ENCODE measurements at places on chromosomes 5 and 9.

GRCh38 chr5:129905473-129906176, 1.4 kb downstream of the CHSY3 start:
- peak; percentile 5 for DNase-seq

- peak; percentile 69 for DNase-seq
Observed at GRCh38 chr9:806285-807156, 35.0 kb upstream of the DMRT1 start.

DNA sequence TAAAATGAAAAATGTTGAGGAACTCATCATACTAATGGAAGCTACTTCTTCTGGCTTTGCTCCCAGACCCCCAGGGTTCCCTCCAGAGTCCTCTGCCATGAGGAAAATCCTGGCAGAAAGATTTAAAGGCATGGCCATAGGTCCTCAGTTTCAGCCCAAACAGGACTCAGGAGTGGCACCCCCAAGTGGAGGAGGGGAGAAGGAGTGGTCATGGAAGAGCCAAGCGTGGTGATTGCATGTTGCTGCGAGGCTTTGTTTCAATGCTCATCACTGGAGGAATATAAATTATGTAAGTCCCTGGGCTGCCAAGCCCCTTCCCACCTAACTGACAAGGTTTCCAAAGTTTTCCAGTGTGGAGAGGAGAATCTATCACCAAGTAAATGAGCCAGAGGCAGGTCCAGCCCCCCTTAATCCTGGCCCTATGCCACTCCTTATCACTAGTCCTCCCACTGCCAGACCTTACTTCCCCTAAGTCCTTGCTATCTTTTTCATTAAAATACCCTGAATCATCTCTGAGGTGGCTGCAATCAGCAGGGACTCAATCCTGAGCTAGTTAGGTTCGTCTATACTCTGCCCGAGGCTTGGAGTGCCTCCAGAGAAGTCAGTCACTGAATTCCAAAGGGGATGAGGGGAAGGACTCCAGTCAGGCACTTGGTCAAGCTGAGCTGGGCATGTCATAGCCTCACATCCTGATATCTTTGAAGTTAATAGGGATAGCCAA, 70.7 kb upstream of the TAF1L start:
- no peak for DNase-seq

DNA sequence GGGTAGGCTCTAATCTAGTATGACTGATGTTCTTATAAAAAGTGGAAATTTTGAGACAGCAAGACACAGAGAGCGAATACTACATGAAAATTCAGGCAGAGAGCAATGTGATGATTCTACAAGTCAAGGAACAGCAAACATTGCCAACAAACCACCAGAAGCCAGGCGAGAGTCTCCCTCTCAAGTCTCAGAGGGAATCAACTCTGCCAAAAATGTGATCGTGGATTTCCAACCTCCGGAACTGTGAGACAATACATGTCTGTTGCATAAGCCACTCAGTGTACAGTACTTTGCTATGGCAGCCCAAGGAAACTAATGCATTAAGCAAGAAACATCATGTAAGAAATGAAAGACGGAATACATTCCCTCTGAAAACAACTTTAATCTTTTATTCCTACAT, 52.1 kb upstream of the CCNG1 start:
- DNase-seq, result no peak

GRCh38 chr5:96909435-96909834, 26.4 kb upstream of the LNPEP start:
- no peak for DNase-seq

GRCh38 chr9:84750152-84750865, 80.8 kb downstream of the NTRK2 start:
- DNase-seq, result no peak

DNA sequence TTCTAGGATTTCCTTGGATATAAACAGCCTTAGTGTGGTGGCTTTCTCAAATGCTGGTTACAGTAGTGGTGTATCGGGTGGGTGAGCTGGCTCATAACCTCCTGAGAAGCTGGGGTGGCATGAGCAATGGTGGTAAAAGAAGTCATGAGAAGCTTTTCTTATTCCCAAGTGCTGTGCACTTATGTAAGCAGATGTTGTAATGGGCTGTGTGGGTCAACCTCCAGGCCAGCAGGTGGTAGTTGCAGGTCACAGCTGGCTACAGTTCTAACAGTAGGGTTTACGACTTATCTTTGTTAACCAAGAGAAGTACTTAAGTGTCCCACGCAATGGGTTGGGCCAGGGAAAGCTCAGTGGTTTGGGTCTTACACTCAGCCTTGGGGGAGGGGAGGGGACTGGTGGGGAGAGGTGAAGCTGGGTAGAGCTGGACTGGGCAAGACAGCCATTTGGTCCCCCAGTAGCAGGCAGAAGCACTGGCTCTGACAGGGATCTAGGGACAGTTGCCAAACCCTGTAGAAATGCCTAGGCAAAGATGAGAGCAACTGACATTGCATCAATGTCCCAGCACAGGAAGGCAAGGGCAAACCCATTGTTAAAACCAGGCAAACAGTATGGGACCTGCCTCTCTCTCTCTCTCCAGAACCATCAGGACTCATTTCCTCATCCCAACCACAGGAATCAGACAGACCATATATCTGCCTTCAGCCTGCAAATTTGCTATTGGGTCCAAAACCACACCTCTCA, 76.8 kb downstream of the RNF130 start:
- no peak for DNase-seq

- peak; percentile 72 for DNase-seq
Observed at GRCh38 chr5:141369994-141370848, at the start of gene PCDHGB3. Gene PCDHGB3 (plus strand): TSS chr5:141370242. CDS start chr5:141370395, 153 bp downstream.

All from dermis blood vessel endothelial cell (primary cell).